ENCODE measurements at places on chromosomes 5 and 9.

DNA sequence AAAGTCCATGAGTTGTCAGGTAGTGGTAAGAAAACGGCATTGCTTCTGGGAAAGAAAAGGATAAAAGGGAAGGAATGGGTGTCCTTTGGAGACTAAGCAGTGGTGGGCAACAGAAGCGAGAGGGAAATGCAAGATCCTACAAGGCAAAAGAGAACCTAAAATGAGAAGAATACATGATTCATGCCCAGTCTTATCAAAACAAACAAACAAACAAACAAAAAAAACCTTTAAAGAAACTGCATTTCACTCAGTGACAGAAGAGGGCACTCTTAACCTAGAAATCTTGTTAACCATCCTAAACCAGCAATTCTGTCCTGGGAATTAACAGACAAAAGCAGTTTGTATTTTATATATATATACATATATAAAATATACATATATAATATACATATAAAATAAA is 88.5 kb downstream of the SUSD1 start:
- no peak for DNase-seq

- no peak for DNase-seq
Observed at GRCh38 chr5:104247260-104247659, 684.7 kb upstream of the NUDT12 start.

GRCh38 chr5:173310861-173311785 is 17.1 kb downstream of the STC2 start:
- no peak for DNase-seq

- DNase-seq, result no peak
Observed at GRCh38 chr9:23539311-23539710, 286.7 kb downstream of the ELAVL2 start.

DNA sequence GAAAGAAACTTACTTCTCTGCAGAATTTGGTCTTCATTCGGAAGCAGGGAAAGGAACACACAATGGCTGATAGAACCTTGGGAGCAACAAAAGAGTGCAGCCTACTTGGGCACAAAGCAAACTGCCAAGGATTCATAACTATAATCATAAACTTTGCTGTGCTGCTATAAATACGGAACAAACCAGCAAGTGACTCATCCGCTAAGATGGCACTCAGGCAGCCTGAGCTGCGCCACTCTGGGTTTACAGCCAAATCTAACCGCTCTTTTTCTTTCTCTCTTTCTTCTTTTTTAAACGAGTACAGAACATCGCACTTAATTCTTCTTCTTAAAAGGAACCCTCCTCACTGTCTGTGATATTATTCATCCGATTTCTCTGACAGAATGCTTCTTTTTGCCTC is 81.1 kb downstream of the PTPN3 start:
- no peak for DNase-seq

DNA sequence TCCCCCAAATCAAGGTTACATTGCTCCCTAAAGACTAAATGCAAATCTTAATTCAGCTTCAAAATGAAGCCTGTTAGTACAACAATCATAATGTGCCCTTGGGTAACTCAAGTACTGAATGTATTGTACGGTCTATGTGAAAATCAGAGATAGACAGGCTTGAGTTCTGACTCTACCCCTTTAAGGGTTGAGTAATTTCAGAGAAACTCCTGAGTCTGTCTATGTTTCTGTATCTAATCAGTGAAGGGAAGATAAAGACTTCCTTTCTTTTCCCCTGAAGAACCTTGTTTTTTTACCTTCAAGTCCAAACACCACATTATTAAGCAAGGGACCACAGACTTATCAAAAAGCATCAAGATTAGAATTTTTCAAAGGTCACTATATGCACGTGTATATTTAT is 108.2 kb downstream of the MPDZ start:
- DNase-seq, result no peak

DNA sequence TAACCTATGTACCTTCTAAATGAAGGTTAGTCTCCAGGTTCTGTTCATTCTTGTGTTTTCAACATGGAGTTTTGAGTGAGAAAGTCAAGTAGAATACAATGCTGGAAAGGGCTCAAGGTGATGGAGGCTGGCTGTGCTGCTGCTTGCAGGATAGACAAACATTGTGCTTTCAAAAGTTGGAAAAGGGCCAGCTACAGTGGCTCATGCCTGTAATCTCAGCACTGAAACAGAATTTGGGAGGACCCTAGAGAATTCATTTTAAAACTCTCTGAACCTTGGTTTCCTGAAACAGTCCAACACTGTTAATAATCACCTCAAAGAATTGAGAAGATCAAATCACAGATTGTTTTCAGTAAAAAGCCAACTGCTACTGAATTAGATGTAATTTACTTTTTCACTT is 15.4 kb upstream of the IARS1 start:
- DNase-seq, result no peak

DNA sequence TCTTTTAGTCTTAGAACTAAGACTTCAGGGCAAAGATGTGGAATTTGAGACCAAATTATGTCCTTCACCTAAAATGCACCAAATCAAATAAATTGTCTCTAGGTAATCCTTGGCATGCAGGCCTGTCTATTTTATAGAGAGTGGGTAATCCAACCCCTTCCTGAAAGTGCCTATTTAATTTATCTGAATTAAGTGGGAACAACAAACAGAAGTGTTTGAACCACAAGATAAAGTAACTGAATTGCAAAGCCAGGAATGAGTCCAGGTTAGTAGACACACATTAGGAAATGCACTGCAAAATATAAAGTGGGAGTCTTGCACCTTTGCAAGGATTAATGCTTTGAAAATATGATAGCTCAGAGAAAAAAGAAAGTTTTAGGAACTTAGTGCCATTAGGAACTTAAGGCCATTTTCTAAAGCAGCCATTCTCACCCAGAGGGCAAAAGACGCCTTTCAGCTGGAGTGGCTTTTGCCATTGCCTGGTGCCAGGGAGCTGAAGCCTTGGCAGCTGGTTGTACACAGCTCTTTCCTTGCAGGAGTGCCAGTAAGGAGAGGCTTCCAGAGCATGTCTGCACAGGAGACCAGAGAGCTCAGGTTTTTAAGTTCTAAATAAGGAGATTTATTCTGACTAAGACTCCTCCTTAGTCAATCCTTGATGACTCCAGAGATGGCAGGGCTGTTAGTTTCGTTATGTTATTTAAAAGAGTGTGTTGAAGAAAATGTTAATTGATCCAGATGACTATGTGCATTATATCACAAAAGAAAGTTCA is 151.7 kb upstream of the ELL2 start:
- no peak for DNase-seq

DNA sequence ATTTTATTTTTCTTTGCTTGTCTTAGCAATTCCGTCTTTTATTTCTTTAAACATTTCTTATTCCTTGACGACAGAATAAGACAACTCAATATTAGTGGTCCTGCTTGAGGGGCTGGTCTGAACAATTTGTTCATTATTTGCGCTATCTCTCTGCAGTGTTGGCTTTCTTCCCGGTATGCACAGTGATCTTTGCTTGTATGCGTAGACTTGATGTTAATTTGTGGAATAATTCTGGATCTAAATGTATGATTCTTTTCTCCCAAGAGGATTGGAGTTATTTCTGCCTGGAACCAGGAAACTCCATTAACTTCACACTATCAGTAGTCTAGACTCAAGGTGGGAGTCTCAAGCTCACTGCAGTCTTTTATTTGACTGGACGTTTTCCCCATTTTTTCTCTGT is 80.4 kb downstream of the KDM4C start:
- no peak for DNase-seq

- peak; percentile 30 for DNase-seq
Observed at GRCh38 chr9:91954841-91955471, 4.9 kb upstream of the ROR2 start.

- DNase-seq, result no peak
Observed at GRCh38 chr5:126483156-126483555, 59.9 kb downstream of the GRAMD2B start.

DNA sequence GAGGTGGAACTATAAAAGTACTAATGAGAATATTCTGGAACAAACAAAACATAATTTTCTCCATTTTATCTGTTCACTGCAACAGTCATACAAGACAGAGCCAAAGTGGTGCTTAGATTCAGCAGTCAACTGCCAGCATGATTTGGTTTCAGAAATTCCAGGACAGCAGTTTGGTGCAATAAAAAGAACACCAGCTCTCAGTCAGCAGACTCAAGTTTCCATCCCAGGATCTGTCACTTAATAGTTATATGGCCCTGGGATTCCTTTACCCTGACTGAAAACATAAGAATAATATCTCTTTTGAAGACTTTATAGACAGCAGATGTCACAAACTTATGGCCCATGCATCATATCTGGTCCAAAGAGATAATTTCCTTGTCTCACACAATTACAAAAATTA is 92.8 kb upstream of the RASEF start:
- DNase-seq, result no peak

DNA sequence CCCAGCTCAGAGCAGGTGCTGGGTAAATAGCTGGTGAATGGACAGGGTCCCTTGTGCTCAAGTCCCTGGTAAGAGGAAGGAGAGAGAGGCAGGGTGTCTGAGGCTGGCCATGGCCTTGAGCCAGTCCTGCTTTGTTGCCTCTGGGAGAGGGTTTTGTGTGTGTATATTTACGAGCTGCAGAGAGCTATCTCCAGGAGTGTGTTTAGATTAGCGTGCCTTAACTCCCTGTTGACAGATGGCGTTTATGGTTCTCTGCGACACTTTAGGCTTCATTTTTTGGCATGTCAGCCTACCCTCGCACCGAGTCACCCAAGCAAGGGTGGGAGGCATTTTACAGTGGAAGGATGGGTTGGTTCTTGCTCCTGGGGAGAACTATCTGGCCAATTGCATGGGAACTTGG is 22.2 kb downstream of the HMCN2 start:
- no peak for DNase-seq

DNA sequence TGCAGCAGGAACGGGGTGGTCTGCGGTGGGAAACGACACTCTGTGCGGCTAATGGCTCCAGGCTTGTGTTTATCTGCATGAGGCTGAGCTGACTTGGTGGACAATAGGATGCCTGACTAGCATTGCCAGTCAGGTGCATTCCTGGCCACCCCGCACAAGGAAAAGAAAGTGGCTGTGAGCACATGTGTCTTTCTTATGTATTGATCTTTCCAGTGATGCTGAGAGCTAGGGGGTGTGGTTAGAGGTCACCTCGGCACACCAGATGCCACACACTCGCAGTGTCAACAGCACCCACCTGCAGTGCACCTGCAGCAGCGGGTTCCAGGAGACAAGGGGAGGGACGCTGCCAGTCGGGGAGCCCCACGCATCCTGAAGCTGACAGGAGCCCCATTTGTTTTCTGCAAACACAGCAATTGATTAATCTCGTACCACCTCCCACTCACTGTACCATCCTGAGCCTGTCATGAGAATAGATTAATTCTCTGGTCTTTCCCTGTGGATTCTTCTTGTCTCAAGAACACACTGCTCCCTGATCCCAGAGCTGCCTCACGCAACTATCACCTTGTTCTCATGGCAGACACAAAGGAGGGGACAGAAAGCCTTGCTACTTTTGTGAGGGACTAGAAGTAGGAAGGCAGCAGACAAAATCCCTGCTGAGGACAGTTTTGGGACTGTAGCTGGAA is 251.7 kb upstream of the WWC1 start:
- DNase-seq, result no peak

DNA sequence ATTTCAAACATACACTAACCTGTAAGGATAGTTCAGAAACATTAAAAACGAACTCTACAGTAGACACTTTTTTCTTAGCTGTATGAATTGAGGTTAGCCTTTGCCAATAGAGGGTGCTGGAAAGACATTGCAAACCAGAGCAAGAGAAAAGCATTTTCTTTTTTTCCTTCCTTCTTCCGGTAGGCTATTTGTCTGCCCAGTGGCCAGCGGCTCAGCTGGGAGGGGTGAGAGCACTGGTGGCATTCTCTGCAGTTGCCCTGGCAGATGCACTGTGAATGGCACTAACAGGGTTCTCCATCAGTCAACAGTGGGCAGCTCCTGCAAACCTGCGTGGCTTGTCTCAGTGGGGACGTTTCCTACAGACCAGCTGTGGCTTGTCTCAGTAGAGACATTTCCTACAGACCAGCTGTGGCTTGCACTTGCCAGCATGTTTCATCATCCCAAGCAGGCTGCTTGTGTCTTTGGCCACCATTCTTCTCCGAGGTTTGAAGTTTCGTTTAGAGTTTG is 984.5 kb upstream of the CDH18 start:
- DNase-seq, result peak; percentile 5

- no peak for DNase-seq
Observed at GRCh38 chr9:107948086-107948485, 458.5 kb upstream of the KLF4 start.

DNA sequence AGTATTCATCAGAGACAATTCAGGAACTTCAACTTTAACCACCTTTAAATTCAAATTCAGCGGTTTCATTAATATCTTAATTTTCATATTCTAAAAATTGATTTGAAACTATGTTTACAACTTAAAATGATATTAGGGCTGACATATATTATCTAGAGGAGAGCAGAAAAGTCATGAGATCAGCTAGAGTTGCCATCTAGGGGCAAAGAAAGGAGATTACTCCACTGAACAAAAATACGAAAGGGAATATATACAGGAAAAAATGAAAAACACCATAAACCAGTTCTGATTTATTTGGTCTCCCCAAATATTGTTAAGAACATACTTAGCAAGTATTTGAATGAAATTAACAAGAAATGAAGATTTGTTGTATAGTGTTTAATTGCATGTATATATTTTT is 946.3 kb downstream of the DTWD2 start:
- DNase-seq, result no peak

DNA sequence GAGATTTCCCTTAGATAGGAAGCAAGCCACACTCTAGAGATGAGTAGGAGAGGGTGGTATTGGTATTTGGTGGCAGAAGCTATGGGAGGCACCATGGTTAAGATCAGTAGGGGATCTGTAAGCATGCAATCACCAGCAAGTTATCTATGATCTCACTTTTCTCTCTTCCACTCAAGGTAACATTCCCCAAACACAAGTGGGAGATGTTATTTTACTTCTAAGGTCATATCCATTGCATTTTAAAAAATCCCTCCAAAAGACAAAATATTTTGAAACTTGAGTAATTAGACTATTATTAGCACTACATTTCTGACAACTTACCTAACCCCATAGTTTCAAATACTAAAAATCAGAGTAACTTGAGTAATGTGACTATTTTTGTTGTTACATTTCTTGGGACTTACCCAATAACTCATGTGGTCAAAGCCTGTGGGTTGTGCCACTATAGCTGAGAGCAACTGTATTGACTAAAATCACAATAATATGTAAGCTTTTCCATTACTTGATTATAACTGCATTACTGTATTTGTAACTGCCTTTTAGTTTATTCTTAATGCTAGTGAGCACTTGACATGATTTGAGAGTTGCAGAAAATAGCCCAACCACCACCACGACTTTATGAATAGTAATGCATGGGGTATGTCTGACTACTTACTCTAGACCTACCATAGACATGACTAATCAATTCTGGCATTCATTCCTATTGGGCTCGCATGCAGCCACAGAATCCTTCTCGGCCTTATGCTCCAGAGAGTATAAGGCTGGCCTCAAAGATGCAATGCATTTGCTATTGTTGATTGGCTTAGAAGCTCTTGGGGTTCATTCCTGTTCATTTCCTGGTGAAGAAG is 264.7 kb downstream of the TRIM32 start:
- DNase-seq, result no peak

- no peak for DNase-seq
Observed at GRCh38 chr9:89668216-89668865, 63.5 kb downstream of the GADD45G start.

GRCh38 chr9:89207026-89207425 is 28.4 kb upstream of the SHC3 start:
- DNase-seq, result no peak

GRCh38 chr5:167440846-167441245 is 850.6 kb upstream of the WWC1 start:
- DNase-seq, result no peak

- no peak for DNase-seq
Observed at GRCh38 chr5:56973473-56973872, 21.6 kb upstream of the MIER3 start.

- DNase-seq, result no peak
Observed at GRCh38 chr5:58683567-58683966, 100.7 kb downstream of the RAB3C start.

Measured in brain pericyte (primary cell).